ENCODE measurements at places on chromosomes 7 and 10. TPM values are rescaled to one million over a fixed set of nuclear protein-coding genes. Genes with fewer than 3 reads are reported as not detected.

The GOLGA7B gene
- total RNA-seq = 7.9 TPM

The DENND2A gene
- total RNA-seq = not detected

The UCN3 gene
- total RNA-seq = not detected

The NPFFR1 gene
- total RNA-seq = not detected

- no peaks in the 10 kb centered on the region for H3K36me3 ChIP-seq
- no peak overlapping the region for H3K4me3 ChIP-seq
- no peak overlapping the region for H3K27ac ChIP-seq
- peaks cover 11% of the 10 kb centered on the region for H3K4me1 ChIP-seq
- DNase-seq = no peak
These were observed 1.9 kb downstream of the TSPAN33 start for GRCh38 chr7:129146237-129146979.

GRCh38 chr7:55048221-55048859 is 29.5 kb downstream of the EGFR start:
- H3K36me3 ChIP-seq = no peaks in the 10 kb centered on the region
- no peaks in the 10 kb centered on the region for H3K4me1 ChIP-seq
- no peak overlapping the region for H3K4me3 ChIP-seq

GRCh38 chr7:29100924-29101323 is 45.4 kb downstream of the CPVL start:
- H3K27ac ChIP-seq = no peak overlapping the region
- H3K36me3 ChIP-seq = no peaks in the 10 kb centered on the region
- no peak overlapping the region for H3K4me3 ChIP-seq
- no peaks in the 10 kb centered on the region for H3K4me1 ChIP-seq
- no peak for DNase-seq

DNA sequence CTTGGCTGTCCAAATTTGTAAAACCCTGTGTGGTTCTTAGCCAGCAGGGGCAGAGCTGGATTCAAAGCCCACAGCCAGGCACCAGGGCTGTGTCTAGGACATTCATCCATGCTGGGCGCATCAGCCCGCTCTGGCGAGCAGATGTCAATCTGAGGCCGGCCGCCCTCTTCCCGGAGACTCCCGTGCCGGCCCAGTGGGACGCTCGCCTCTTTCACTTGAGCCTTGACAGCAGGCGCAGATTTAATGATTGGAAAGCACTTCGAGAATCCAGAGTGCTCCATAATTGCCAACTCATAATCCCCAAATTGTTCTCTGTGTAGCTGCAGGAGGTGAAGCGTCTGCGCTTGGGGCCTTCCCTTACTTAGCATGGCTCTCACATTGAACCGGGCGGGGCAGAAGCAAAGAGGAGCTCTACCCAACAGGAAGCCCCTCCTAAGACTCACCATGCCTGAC is 36.7 kb downstream of the SLIT1 start:
- H3K27me3 ChIP-seq = no peaks in the 10 kb centered on the region
- no peaks in the 10 kb centered on the region for H3K36me3 ChIP-seq
- no peaks in the 10 kb centered on the region for H3K4me1 ChIP-seq
- DNase-seq = no peak
- no peak overlapping the region for H3K4me3 ChIP-seq
- H3K27ac ChIP-seq = no peak overlapping the region

DNA sequence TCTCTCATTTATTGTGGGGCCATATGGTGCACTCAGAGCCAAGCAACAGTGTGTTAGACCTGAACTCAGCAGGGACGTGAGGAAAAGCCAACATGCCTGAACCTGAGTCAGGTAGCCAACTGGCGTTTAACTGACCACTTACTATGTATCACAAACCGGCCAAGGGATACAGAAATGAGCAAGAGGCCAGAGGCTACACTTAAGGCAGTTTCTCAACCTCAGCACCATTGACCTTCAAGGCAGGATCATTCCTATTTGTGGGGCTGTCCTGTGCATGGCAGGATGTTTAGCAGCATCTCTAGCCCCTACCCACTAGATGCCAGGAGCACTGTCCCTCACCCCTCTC is 103.5 kb upstream of the NANOS1 start:
- H3K4me1 ChIP-seq = no peaks in the 10 kb centered on the region
- H3K27me3 ChIP-seq = no peaks in the 10 kb centered on the region
- H3K4me3 ChIP-seq = no peak overlapping the region
- DNase-seq = no peak
- no peak overlapping the region for H3K27ac ChIP-seq

DNA sequence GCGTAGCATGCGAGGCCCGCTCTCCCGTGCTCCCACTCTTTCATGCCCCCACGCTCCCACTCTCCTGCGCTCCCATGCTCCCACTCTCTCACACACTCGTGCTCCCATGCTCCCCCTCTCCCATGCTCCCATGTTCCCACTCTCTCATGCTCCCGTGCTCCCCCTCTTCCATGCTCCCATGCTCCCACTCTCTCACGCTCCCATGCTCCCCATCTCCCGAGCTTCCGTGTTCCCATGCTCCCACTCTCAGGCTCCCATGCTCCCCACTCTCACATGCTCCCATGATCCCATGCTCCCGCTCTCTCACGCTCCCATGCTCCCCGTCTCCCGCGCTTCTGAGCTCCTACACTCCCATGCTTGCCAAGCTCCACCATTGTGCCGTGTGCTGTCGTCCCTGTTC is 84.4 kb upstream of the ANLN start:
- DNase-seq = no peak
- H3K4me3 ChIP-seq = no peak overlapping the region
- H3K36me3 ChIP-seq = no peaks in the 10 kb centered on the region
- H3K27ac ChIP-seq = no peak overlapping the region

DNA sequence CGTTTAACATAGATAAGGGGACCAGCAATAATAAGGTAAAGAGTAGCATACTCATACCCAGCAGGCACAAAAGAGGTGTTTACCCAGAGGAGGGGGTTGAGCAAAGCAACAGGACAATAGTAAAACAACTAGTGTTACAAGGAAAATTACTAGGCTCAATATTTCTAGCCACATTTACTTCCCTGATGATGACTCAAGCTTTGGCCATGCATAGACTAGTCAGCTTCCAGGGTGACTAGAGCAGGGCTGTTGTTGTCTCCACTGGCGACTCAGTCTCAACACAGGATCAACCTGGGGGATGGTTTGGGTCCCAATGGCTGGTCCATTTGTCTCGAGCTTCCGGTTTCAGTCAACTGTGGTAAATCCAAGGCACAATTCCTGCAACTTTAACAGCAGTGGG is 217.7 kb upstream of the KCND2 start:
- no peaks in the 10 kb centered on the region for H3K4me1 ChIP-seq
- H3K27ac ChIP-seq = no peak overlapping the region
- H3K27me3 ChIP-seq = no peaks in the 10 kb centered on the region

- H3K36me3 ChIP-seq = no peaks in the 10 kb centered on the region
- no peaks in the 10 kb centered on the region for H3K4me1 ChIP-seq
- no peak overlapping the region for H3K27ac ChIP-seq
- DNase-seq = no peak
These were observed 31.6 kb upstream of the ETV1 start for GRCh38 chr7:14021069-14021468.
